ENCODE measurements at places on chromosomes 11 and 22.

GRCh38 chr11:44329472-44330230, 19.7 kb upstream of the ALX4 start:
- DNase-seq, result no peak

GRCh38 chr22:50502096-50502495, 5.4 kb downstream of the LMF2 start:
- DNase-seq, result no peak

GRCh38 chr11:91786097-91786496, 438.5 kb upstream of the FAT3 start:
- DNase-seq, result no peak

GRCh38 chr11:120108154-120108784, 29.6 kb downstream of the TRIM29 start:
- peak; percentile 80 for DNase-seq

DNA sequence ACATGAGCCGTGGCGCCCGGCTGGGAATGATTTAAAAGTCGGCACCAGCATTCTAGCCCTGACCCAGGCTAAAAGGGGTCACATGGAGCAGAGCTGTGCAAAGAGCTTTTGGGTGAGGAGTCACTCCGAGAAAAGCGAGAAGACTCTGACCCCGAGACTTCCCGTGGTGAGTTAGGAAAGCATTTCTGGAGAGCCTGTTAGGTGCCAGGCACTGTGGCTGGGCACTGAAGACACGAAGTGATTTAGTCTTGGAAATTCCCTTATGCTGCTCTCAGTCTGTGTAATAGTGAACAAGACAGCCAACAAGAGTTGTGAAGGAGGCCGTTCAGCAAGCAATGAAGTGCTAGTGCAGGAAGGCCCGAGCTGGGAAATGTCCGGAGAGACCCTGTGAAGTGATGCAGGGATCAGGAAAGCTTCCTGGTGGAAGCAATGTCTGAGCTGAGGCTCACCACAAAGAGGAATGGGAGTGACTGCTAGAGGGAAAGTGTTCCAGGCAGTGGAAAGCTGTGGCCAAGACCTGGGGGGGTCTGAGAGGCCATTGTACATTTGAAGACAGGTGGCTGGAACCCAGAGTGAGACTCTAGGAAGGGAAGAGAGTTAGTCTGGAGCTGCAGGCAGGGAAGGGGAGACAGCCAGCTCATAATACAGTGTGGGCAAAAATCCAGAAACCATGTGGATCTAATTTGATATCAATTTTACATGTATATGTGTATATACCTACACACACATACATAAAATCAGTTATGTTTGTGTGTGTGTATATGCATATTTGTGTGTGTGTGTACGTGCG, 31.6 kb downstream of the MARK2 start:
- no peak for DNase-seq

All from activated CD4-positive, alpha-beta T cell treated with anti-CD3 and anti-CD28 coated beads for 48 hours (primary cell).